ENCODE measurements at places on chromosomes 11 and 22.
A peak's percentile ranks its signal among the peaks of the same experiment; 100 is the strongest.

DNA sequence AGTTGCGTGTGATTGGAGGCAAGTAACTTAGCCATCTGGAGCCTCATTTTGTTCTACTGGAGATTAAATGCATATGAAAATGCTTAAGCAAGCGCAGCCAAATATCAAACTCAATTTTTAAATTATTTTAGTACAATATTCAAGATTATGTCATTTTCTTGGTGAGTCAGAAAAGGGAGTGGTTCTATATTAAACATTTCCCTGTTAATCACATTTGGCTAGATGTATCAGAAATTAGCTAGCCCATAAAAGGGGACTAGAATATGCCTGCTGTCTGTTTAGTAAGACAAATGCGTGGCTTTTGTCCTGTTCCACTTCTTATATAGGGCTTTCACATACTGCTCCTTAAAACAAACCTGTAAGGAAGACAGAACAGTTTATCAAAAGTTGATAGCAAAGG is 35.0 kb upstream of the BMAL1 start:
- no peak for DNase-seq

DNA sequence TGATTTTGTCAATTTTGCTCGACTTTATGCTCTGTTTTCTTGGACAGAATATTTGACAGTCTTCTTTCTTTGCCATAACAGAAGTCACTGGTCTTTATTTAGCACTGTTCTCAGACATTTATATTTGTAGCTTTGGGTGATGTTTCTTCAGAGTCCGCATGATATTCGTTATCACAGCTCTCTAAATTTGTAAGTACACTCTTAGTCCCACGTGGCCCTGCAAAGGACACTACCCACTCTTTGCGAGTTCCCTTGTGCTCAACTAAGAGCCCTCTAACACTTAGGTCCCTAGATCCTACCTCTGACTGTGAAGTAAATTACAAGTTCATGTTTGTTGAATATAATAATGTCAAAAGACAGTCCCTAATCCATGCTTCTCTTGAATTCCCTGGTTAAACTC is 651.9 kb downstream of the NTM start:
- no peak for DNase-seq

- no peak for DNase-seq
Observed at GRCh38 chr11:1150116-1150515, 7.6 kb upstream of the MUC5AC start.

- DNase-seq: no peak
Observed at GRCh38 chr22:30348404-30348803, 8.3 kb downstream of the SF3A1 start.

DNA sequence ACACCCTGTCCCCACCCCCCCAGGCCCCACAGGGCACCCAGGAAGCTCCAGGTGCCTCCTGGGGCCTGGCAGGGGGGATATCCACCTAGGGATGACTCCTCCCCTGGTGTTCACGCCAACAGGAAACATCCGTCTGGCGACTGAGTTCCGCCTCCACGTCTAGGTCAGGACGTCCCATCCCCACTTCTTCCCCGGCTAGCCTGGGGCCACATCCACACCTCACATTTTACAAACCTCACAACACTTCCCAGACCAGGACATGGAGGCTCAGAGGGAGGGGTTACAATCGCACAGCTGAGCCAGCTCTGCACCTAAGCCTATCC is 21.0 kb downstream of the MAFF start:
- DNase-seq: no peak

GRCh38 chr11:102343809-102344208 is 3.2 kb upstream of the BIRC2 start:
- no peak for DNase-seq

DNA sequence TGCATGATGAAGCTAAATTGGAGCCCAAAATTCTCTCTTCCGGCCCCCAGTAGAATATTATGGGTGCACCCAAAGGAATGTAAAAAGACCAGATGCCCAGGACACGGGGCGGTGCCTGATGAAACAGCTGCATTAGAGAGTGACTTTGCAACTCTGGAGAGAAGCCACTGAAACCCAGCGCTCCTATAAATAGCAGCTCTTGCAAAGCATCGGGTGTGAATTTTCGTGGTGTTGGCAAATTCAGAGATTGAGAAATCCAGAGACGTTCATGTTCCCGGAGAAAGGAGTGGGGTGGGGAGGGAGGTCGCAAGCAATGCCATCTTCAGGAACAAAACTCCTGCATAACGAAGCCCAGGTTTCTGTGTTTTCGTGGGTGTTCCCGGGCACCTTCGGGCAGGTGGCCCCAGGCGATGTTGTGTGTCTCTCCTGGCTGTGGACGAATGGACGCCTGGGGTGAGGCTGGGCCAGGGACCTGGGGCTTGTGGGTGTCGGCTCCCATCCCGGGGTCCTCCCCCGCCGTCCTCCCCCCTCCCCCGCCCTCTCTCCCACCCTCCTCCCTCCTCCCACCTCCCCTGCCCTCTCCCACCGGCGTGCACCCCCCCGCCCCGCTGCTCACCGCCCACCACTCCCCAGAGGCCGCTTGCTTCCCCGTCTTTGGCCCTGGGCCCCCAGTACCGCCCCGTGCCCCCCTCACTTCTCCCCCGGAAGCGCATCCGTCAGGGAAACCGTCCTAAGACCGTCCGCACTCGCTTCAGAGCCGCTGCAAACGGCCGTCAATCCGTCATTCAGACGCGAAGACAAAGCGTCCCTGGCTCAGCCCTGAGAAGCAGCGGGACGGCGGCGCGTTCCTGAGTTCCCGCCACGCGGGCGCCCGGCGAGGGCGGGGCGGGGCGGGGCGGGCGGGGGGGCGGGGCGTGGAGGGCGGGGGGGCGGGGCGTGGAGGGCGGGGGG is 26.7 kb upstream of the TOLLIP start:
- DNase-seq: no peak

DNA sequence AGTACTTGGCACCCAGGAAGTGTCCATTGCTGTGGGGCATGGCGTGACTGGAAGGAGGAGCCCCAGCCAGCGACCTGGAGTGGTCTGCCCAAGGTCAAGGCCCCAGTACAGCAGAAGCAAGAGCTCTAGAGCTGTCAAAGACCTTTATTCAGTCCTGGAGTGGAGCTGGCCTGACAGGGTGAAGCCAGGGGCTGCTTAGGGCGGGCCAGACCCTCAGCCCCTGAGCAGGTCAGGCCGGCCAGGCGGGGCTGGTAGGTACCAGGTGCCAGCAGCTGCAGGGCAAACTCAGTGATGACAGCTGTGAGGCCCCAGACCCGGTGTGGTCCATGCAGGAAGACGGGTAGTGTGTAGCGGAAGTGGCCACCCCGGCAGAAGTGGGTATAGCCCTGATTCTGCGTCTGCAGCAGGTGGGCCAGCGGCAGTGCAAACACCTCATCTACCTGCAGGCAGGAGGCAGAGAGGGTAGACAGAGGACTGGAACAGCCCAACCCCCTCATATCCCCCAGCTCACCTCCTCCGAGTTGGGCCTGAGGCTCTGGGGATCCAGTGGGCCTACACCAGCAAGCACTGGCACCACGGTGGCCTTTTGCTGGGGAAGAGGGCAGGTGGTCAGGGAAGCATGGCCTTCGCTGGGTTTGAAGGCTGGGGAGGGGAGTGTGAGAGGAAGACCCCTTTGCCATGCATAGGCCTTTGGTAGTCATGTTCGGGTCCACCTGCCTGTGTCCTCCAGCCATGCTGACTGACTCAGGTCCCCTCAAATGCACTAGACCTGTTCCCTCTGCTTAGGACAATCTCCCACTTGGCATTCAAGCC is 1.7 kb downstream of the NUDT8 start:
- DNase-seq: no peak

- DNase-seq: peak; percentile 92
Observed at GRCh38 chr11:27506200-27507182, at the start of gene LIN7C. Gene LIN7C, minus strand, starts transcription at chr11:27506769. Its CDS starts 17 bp downstream, at chr11:27506752.

- DNase-seq: no peak
Observed at GRCh38 chr11:35780951-35781860, 118.6 kb downstream of the TRIM44 start.

DNA sequence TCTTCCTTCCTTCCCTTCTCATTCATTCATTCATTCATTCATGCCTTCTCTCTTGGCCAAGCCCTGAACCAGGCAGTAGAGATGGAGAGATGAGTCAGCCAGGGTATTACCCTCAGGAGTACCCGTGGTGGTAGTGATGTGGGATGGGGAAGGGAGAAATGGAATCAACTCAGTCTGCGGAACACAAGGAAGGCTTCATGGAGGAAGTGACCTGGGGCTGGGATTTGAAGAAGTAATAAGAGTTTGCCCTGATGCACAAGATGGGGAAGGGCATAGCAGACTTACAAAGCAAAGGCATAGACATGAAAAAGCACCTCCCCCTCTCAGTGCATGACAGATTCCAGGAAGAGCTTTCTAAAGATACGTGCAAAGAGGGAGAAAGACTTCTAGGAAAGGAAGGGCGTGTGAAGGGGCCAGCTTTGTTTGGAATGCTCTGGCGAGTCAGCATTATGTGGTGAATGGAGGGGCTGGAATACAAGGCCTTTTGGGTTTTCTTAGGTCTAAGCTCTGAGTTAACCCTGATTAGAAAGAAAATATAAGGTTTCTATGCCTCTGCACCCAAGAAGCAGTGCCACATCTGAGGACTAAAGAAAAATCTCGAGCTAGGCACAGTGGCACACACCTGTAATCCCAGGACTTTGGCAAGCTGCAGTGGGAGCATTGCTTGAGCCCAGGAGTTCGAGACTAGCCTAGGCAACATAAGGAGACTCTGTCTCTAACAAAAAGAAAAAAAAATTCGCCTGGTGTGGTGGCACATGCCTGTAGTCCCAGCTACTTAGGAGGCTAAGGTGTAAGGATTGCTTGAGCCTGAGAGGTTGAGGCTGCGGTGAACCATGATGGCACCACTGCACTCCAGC is 36.4 kb upstream of the ACER3 start:
- DNase-seq: no peak

GRCh38 chr22:44355716-44356070 is 42.9 kb upstream of the SHISAL1 start:
- DNase-seq: no peak

GRCh38 chr11:105823495-105824033 is 198.5 kb downstream of the MSANTD4 start:
- no peak for DNase-seq

DNA sequence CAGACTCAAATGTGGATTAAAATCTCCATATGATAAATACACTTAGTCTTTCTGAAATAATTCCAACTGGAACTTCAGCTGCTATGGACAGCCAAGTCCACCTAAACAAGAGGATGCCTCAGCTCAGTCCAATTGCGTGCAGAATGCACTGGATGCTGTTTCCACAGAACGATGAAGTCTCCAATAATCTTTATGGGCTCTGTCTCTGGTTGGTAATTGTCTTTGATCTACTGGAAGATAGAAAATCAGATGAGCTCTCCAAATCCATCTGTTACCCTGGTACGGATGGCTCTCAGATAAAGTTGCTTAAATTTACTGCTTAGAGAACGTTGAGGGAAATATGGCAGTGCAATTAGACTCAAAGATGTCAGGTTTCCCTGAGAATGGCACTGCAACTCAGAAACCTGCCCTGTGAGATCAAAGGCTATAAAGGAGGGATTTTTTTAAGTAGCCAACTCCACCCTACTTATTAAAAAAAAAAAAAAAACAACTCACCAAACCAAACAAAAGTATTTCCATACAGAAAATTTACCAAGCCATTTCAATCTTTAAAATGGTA is 859 bp upstream of the BIRC3 start:
- DNase-seq: no peak

- DNase-seq: no peak
Observed at GRCh38 chr11:120932305-120932915, 91.5 kb upstream of the TBCEL start.

GRCh38 chr11:14789879-14790484 is 102.0 kb downstream of the CYP2R1 start:
- DNase-seq: no peak

- DNase-seq: no peak
Observed at GRCh38 chr11:10608584-10608983, 40.1 kb upstream of the LYVE1 start.

GRCh38 chr11:47905358-47906059 is 57.4 kb upstream of the NUP160 start:
- no peak for DNase-seq

DNA sequence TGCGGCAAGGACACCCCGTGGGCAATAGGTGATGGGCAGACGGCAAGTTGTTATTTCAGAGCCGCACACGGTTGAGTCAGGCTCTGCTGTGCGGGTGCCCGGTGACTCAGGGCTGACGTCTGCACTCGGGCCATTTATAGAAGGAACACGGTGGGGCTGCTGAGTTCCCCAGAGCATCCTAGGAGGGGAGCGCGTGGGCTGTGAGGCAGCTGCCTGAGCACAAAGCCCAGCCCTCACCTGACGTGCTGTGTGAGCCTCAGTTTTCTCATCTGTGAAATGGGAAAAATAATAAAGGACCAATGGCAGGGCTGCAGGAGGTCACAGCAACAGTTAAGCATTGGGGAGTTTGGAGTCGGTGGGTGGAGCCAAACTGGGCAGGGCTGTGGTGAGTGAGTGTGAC is 11.3 kb upstream of the RHOD start:
- DNase-seq: no peak

- no peak for DNase-seq
Observed at GRCh38 chr11:108685419-108686130, 20.7 kb downstream of the DDX10 start.

DNA sequence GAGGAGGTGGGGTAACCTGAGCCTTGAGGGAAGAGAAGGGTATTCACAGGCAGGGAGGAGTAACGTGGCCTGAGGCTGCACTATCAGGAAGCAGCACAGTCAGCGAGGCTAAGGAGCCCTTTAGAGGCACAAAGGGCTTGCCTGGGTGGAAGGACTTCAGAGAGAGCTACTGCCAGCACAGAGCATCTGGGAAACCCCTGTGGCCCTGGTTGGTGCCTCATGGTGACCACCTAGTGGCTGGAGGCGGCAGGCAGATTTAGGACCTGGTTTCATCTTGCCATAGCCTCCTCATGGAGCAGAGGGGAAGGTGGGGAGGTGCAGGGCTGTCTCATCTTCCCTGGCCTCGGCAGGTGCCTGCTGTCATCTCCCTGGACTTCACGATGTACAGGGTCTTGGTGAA is 64.5 kb downstream of the MPPED1 start:
- DNase-seq: no peak

DNA sequence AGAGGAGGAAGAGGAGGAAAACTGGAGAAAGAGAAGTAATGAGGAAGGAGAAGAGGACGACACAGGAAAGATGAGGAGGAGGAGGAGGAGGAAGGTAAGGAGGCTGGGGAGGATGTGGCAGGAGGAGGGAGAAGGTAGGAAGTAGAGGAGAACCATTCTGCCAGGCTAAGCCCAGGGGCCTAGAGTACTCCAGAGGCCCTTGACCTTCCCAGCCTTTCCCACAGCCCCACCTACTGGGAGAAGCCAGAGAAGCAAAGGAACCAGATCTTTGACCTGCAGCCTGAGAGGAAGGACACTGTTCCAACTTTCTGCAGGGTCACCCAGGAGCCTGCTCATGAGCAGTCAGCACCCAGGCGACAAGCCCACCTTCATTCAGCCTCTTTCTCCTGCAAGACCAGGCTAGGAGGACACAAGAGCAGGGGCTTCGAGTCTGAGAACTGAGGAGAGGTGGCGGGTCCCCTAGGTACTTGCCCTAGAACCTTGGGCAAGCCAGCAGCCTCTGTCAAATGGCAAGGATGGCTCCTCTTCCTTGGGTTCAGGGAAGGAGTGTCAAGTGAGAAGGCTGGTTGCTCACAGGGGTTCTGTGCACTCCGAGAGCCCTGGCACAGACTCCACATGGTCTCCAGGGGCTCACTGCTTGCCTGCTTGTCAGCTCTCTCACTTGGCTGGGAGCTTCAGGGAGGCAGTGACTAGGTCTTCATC is 27.9 kb upstream of the OAF start:
- DNase-seq: no peak

Measured in stimulated activated CD4-positive, alpha-beta T cell treated with anti-CD3 and anti-CD28 coated beads, Interleukin-1b, Interleukin-23, amount 100 ng/mL, for 1 hour (primary cell).